ENCODE measurements at places on chromosomes 16 and 17.

DNA sequence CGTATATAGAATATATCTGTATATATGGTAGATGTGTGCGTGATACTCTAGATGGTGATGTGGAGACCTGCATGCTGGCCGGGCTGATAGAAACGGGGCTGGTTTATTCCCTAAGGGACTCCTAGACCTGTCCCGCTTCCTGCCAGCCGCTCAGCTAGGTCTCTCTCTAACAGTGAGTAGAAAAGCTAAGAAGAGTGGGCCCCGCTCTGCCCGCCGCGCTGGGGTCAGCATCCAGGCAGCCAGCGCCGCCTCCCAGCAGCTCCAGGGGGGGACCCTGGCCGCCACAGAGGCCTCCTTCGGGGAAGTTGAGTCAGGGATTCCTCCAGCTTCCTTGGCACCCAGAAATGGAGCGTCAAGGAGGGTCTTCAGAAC, 9.4 kb downstream of the CYGB start:
- no peak for DNase-seq

DNA sequence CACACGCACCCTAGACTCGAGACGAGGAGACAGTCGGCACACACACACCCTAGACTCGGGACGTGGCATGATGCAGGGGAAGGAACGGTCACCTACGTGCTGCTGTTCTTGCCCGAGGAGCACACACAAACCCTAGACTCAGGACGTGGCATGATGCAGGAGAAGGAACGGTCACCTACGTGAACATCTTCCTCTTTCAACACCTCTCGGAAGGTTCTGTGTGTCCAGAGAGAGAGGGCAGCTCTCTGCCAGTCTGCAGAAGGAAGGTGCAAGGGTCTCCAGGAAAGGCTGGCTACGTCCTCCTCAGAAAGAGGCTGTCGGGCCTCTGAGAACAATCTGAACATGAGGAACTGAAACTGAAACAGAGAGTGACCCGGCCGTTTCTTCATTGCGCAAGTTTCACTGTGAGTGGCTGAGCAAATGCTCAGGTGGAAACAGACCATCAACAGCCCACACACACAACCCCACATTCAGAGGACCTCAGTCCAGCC, 43.4 kb downstream of the ZNF276 start:
- DNase-seq = no peak

DNA sequence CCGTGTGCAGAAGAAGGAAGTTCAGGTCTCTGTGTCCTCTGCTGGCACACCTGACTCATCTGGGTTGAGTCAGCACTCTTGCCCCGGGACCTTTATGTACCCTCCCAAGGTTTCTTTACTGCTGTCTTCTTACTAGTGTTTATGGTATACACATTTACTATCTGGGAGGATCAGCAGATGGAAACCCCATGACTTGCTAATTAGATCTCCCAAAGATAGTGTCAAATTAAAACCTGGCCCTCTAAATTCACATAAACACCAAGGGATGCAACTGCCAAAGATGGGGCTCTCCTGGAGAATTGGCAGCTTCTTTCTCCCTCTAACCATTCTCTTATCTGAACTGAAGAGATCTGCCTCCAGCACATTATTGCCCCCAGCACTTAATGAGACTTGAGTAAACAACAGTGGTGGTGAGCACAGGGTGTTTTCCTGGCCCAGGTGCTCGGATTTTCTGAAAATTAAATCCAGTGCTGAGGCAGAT, 718.1 kb upstream of the SOX9 start:
- DNase-seq = no peak

- DNase-seq = no peak
Observed at GRCh38 chr17:55341432-55341831, 76.7 kb downstream of the HLF start.

DNA sequence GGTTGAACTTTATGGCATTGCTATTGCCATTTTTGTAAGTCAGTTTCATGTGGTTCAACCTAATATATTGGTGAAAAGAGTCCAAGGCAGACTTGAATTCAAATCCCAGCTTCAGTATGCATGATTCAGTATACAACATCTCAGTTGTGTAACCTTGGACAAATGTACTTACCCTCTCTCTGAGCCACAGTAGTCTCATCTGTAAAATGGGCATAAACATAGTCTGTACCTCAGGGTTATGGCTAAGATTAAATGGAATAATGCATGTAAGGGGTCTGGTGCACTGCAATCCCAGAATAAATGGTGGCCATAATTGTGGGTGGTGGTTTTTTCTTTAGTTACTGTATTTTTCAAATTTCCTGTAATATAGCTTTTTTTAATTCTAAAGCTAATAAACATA, 4.7 kb upstream of the ADAP2 start:
- no peak for DNase-seq

DNA sequence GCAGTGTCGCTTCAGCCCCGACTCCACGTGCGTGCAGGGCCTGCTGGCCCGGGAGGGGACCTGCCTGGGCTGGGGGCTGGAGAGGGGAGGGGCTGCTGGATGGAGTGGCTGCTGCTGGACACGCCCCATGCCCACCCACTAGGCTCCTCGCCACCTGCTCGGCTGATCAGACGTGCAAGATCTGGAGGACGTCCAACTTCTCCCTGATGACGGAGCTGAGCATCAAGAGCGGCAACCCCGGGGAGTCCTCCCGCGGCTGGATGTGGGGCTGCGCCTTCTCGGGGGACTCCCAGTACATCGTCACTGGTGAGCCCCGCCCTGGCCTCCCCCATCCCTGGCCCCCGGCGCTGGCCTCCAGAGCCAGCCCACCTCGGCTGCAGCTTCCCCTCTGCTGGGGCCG, 2.4 kb downstream of the BRICD5 start:
- DNase-seq = no peak

DNA sequence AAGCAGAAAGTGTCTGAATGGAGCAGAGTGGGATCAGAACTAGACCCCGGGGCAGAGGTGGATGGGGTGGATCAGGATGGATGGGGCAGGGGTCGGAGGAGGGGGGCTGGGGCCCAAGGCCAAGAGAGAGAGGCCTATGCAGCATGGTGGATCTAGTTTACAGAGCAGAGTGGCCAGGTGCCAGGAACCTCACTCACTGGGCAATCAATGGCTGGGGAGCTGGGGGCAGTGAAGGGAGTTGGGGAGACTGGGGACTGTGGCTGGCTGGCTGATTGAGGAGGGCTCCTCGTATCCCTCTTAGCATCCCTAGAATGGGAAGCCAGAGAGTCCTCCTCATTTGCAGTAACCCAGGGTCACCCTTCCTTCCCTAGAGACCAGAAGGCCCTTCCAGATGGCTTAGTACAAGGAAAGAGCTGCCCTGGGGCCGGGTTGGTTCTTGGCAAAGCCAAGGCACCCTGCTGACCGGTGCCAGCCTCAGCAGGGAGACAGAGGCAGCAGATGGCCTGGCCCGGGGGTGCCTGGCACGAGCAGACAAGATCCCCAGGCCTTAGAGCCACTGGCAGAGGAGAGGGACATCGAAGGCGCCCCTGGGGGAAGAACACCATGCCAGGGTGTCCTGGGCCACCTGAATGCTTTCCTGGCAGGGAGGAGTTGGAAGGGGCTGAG, 36.8 kb downstream of the SRCIN1 start:
- DNase-seq = no peak

DNA sequence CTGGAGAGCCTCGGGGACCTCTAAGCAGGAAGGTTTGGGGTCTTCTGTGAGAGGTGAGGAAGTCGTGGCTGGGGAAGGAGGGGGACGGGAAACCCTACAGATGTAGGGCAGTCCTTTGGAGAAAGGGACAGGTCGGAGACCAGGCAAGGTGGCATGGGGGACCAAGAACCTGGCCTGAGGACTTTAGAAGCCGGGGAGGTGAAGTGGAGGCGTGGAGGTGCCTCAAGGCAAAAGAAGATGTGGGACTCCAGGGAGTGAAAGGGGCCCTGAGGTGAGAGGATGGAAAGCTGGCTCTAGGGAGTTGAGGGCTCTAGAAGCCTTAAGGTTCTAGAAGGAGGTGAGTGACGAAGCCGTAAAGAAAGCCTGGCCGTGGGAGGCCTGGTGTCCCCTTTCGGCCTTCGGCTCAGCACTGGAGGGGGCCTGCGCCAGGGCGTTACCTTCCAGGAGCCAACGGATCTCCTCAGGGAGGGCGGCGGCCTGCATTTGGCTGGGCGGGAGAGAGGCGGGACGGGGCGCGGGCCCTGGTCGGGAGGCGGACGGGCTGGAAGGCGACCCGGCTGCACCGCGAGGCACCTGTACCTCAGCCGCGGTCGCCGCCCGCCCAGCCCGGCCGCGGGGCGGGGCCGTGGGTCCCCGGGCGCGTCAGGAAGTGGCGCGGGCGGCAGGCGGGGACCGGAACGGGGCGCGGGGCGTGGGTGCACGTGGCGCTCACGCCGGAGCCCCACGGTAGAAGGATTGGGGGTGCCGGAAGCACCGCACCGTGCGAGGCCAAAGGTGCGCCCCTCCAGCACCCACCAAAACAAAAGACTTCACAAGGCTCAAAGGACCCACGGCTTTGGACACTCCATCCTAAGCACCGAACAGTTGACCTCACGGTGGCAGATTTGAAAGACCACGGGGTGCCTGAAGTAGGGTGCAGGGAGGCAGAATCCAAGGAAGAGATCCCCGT, at the start of gene SKAP1:
Gene SKAP1, minus strand, starts transcription at position 577 of the 949 bp plus-strand sequence.
- no peak for DNase-seq

DNA sequence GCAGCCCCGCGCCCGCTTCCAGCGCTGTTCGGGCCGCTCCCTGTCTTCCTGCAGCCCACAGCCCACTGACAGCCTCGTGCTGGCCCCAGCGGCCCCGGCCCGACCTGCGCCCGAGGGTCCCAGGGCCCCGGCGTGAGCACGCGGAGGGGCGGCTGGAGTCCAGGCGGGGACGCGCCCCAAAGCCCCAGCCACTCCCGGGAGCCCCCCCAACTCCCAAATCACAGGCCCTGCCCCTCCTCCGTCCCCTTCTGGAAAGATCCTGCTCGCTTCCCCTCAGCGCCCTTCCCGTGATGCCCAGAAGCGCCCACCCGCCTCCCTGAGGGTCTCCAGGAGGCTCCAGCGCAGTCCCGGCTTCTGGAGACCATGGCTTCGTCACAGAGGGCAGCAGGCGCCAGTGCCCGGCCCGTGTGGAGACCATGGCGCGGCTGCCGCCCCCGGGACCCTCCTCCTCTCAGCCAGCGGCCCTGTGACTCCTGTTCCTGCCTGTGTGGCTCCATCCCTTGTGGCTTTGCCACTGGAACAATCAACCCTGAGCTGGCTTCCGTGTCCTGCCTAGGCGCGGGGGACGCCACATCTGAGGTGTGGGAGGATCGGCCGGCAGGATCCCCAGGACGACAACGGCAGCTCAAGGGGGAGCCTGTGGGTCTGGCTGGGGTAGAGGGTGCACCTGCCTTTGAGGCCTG, 3.9 kb downstream of the UTS2R start:
- no peak for DNase-seq

Data from GOT3 (cell line).